ENCODE measurements at places on chromosomes 12 and 14.

- no peak for DNase-seq
Measured at GRCh38 chr14:104112113-104112505, 26.3 kb upstream of the KIF26A start.

DNA sequence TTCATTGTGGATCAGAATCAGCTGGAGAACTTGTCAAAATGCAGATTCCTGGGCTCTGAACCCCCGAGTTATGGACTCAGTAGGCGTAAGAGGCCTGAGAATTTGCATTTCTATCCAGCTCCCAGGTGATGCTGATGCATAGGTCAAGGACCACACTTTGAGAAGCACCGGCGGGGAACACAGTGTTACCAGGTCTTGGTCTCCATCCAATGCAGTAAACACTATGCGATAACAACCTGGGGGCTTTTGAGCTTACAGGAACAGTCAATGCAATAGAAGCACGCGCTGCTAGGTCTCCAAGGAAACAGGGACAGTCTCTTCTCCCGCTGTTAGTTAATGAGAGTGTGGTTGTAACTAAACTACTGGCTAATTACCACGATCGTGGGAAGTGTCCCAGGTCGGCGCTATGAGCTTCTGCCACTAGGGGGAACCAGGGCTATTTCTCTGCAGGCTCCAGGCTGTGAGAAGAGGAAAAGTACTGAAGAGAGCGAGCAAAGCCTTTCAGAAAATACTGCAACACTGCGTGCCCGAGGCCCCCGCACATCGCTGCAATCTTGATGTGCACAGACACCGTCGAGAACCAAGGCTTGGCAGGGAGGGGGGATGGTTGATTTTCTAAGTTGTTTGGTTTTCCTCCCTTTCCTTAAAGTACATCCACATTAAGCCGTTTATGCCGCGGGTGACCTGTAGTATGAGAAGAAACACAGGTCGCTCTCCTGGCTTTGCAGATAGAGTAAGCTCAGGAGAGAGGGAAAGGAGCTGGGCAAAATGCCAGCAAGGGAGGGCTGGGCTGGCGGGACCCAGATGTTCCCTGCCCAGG, 52.0 kb upstream of the KCNA1 start:
- DNase-seq: peak; percentile 49

DNA sequence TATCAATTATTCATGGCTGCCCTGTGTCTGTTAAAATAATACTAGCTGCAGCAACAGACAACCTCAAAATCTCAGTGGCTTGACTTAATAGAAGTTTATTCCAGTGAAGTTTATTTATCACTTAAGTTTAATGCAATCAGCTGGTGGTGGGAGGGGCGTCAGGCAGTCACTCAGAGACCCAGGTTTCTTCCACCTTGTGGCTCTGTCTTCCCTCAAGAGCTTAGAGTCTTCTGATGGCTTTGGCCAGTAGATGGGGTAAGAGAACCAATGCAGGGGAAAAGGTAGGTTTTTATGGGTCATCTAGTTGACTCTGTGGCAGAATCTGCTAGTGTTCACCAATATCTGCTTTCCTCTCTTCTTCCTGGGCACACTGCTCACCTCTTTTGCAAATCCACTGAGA, 668.9 kb downstream of the AACS start:
- DNase-seq: no peak

GRCh38 chr14:33951183-33951840, 438 bp upstream of the EGLN3 start:
- no peak for DNase-seq

GRCh38 chr12:58934528-58934927, 14.2 kb upstream of the LRIG3 start:
- no peak for DNase-seq

GRCh38 chr12:49583366-49584094, 15.6 kb upstream of the MCRS1 start:
- no peak for DNase-seq

GRCh38 chr14:65403231-65403630, 9.3 kb upstream of the FUT8 start:
- no peak for DNase-seq

- peak; percentile 7 for DNase-seq
Measured at GRCh38 chr12:69239922-69240630, 707 bp downstream of the CPSF6 start.
